Renal cortical epithelial cell (primary cell): ENCODE measurements at places on chromosomes 6 and 20. TPM values are rescaled to one million over a fixed set of nuclear protein-coding genes. Genes with fewer than 3 reads are reported as not detected.

GRCh38 chr20:33465481-33466302, 22.1 kb upstream of the SNTA1 start:
- DNase-seq, result no peak

DNA sequence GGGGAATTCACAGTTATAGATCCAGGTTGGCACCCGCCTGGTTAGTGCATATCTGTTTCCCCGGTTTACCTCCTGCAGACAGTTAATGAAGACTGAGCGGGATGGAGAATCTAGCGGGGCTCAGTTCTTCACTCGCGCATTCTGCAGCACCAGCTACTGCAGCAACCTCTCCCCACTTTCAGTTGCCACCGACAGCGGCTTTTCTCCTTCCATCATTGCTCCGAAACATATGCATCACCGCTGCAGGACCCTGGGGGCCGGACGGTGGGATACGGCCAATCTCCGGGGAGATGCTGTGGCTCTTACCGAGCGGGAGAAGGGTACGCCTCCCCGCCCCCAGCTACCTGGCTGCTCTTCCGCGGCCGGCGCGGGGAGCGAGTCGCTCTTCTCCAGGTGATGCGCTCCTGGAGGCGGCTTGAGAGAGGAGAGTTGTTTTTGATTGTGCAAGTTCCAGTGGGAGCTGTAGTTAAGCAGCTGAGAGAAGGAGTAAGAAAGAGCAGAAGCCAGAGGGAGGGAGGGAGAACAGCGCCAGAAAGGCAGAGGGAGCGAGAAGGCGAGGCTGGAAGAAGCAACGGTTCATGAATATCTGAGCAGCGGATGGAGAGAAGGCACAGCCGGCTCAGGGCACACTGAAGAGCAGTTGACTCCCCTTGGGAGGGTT, at the start of gene SGK1:
Gene SGK1 (minus strand): TSS at position 642 of the 661 bp plus-strand sequence. CDS start 652 bp downstream, outside the sequence.
- DNase-seq, result peak; percentile 34

DNA sequence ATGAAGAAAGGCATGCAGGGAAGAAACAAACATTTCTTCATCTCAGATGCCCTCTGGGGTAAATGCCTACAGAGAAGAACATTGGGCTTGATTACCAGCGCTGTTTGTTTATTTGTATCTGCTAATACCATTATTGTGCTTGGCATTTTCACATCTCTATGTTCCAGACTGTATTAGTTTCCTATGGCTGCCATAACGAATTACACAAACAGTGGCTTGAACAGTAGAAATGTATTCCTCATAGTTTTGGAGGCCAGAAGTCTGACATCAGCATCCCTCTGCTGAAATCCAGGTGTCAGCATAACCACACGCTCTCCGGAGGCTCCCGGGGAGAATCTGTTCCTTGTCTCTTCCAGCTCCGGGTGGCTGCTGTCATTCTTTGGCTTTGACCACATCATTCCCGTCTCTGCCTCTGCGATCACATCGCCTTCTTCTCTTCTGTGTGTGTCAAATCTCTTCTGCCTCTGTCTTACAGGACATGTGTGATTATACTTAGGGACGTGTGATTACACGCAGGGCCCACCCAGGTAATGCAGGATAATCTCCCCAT, 241.6 kb upstream of the SUPT3H start:
- DNase-seq, result no peak

DNA sequence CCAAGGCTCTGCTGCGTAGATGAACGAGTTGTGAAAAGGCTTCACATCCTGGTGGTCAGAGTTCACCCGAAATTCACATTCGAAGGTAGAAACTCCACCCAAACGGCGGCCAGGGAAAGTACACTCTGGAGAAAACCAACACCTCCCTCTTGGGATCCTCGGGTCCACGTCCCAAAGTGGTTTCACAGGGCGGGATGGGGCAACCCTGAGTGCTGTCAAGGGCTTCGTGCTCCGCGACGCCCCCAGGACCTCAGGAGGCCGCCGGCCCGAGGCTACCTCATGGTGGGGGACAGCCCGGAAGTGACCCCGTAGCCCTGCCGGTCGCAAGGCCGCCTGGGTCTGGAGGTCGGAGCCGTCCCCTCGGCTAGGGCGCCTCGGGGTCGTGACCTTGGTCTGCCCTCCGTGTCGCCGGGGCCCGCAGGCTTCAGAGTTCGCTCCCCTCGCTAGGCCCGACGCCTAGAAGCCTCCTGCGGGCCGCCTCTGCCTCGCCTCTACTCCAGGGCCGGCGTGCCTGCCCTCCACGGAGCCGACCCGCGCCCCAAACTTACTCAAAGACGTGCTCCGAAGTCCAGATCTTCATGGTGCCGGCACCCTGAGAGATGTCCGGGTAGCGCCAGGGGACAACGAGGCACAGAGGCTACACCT, at the start of gene PRELID3B:
Gene PRELID3B (minus strand): TSS at position 636 of the 645 bp plus-strand sequence. CDS start 56 bp downstream, at position 580.
- DNase-seq, result no peak

DNA sequence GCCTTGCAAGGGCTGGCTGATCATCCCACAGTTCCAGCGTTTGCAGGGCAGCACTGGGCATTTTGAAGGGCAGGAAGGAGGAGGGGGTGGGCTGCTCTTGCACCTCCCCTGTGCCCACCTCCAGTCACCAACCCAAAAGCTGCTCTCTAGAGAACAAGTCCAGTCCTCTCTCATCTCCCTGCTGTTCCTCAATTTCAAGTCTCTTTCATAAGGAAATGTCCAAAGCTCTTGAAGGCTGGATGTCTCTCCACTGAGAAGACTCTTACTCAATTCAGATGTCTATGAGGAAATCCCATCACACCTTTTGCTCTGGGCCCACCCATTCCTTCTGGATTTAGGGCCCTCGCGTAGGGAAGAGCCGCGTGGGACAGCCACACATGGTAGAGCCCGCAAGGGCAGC, 31.7 kb downstream of the WRNIP1 start:
- DNase-seq, result no peak

DNA sequence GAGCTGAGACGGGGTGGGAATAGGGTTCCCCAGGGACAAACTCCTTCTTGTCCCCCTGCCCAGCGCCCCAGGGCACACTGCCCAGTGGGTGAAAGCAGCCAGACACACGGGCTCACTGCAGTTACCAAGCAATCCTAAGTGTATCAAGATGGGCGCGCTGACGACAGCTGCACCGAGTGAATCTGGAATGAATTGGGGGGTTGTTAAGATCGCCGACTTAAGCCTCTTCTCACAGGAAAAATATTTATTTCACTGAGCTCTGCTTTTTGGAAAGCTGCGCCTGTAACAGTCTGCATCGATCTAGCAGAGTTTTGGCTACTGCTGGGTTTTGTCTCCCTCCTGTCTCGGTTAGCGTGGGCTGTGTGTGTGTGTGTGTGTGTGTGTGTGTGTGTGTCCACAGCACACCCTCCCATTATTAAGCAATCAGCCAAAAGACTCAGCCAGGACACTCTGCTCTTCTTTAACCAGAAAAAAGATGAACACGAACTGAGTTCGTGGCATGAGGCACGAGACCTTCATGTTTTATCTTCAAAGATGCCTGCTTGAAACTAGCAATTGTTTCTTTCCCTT, 35.9 kb downstream of the RIPOR3 start:
- no peak for DNase-seq

- no peak for DNase-seq
Measured at GRCh38 chr6:149212892-149213801, 104.4 kb upstream of the TAB2 start.

GRCh38 chr6:107868867-107869611, 44.9 kb upstream of the SCML4 start:
- no peak for DNase-seq

DNA sequence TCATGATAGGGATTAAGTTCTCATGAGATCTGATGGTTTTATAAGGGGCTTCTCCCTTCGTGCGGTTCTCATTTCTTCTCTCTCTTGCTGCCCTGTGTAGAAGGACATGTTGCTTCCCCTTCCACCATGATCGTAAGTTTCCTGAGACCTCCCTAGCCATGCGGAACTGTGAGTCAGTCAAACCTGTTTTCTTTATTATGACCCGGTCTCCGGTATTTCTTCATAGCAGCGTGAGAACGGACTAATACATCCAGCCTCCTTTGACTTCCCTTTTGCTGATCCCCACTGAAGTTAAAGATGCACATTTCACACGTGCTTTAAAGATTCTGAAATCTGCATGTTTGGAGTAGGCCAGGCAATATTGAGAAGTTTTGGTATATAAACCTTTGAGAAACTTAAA, 543.1 kb downstream of the PRKN start:
- peak; percentile 67 for DNase-seq

DNA sequence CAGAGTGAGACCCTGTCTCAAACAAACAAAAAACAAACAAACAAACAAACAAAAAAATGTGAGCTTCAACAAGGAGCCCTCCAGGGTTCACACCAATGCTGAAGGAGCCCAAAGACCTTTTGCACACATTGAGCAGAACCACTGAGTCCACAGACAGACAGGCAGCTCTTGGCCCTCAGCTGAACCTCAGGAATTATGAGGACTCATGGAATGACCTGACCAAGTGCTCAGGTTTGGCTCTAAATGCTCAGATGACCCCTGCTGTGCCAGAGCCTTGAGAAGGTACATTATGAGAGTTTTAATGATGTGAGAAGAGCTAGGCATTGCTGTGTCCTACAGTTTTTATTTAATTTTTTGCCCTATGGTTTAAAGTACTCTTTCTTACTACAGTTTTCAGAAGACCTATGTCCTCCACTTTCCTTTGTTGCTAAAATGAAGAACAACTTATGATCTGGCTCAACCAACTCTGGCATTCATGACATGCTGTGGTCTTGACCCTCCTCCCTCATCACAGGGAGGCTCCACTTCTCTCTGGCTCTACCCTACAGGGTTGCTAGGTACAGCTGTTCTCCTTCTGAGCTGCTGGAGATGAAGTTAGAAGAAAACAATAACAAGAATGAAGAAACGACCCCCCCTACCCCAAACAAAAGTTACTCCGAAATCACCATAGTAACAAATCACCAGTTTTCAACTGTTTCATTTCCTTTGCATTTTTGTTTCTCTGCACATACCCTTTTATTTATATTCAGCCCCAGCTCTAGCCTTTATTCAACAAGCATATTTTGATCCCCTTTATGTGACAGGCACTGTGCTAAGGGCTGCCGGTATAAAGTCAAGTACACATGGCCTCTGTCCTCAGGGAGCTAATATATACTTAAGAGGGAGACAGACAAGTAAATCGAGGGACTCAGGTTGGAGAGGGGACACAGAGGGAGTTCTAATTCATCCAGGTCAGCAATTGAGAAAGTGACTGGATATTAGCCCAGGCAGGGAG, 128.7 kb upstream of the TRAF3IP2 start:
- peak; percentile 27 for DNase-seq

GRCh38 chr20:34639755-34640222, 37.1 kb downstream of the PIGU start:
- peak; percentile 20 for DNase-seq

- DNase-seq, result no peak
Measured at GRCh38 chr6:27700337-27700736, 211.9 kb downstream of the OR2B2 start.

- DNase-seq, result no peak
Measured at GRCh38 chr6:160858886-160859285, 132.7 kb upstream of the MAP3K4 start.

Gene RIPPLY2
- total RNA-seq, result not detected in 2 replicates

Gene USP49
- 0.87 and 6.3 TPM in 2 replicates for total RNA-seq

Gene MTCH1
- total RNA-seq, result 196 and 243 TPM in 2 replicates

Gene SLC22A3
- 10.4 and 11.4 TPM in 2 replicates for total RNA-seq

Gene SLC16A10
- total RNA-seq, result 1.1 and 2.3 TPM in 2 replicates

Gene DZANK1
- 1.2 and 3.3 TPM in 2 replicates for total RNA-seq
